Amniotic stem cell (primary cell): ENCODE measurements at places on chromosomes 12 and 14.

DNA sequence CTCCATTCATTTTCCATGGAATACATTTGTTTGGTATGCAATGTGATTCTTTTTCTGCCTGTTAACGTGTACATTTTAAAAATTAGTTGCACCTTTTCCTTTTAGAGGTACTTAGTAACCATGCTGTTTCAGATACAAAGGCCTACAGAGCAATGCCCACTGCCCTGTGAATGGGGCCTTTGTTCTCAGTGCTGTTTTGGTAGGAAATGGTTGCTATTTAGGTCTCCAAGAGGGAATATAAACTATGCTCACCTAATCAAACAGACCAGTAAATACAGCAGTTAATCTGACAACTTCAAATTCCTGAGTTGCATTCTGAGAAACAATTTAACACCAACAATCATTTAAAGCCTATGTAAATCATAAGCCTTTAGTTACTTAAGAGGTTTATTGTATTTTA is 188.7 kb downstream of the BCAT1 start:
- DNase-seq, result no peak

GRCh38 chr12:50102646-50103309 is 1.0 kb upstream of the GPD1 start:
- no peak for DNase-seq

- no peak for DNase-seq
Measured at GRCh38 chr14:34129927-34130552, 179.2 kb upstream of the EGLN3 start.

DNA sequence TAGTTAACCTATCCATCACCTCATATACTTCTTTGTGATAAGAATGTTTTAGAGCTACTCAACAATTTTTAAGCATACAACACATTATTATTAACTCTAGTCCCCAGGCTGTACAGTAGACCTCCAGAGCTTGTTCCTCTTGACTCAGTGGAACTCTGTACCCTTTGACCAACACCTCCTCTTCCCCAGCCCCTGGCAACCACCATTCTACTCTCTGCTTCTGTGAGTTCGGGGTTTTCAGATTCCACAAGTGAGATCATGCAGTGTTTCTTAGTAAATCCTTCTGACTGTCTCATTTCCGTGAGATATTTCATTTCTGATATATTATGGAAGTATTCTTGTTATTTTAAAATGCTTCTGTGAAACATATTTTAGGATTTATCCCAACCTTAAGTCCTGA is 200.7 kb downstream of the PCNX1 start:
- no peak for DNase-seq
